ENCODE measurements at places on chromosomes 3 and 15. TPM values are rescaled to one million over a fixed set of nuclear protein-coding genes. Genes with fewer than 3 reads are reported as not detected.

BFSP2 gene
- not detected for total RNA-seq

GRCh38 chr3:167110901-167111300, 269.2 kb downstream of the ZBBX start:
- no peak for DNase-seq

DNA sequence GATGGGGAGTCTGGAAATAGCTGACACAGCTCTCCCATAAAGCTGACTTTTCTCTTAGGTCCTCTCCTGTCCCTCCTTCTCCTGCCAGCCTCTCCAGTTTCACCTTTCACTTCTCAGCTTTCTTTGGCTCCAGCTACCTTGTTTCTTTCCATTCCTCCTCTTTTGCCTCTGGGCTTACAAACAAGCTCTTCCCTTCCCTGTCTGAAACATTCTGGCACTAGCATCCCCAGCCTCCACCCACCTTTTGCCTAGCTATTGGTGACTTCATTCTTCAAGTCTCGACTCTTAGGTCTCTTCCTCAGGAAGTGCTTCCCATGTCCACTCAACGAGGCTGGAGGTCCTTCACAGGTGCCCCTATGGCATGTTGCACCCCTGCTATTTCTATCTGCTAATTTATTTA, 20.5 kb upstream of the AVEN start:
- no peak for DNase-seq

ECE2 gene
- 0.20 TPM for total RNA-seq

GRCh38 chr15:31062911-31063310, 38.6 kb downstream of the TRPM1 start:
- DNase-seq = no peak

- no peak for DNase-seq
These were observed 103.9 kb downstream of the LRIG1 start for GRCh38 chr3:66396888-66397287.

- DNase-seq = peak; percentile 61
These were observed 10.8 kb upstream of the FANCD2 start for GRCh38 chr3:10015461-10015904.

DNA sequence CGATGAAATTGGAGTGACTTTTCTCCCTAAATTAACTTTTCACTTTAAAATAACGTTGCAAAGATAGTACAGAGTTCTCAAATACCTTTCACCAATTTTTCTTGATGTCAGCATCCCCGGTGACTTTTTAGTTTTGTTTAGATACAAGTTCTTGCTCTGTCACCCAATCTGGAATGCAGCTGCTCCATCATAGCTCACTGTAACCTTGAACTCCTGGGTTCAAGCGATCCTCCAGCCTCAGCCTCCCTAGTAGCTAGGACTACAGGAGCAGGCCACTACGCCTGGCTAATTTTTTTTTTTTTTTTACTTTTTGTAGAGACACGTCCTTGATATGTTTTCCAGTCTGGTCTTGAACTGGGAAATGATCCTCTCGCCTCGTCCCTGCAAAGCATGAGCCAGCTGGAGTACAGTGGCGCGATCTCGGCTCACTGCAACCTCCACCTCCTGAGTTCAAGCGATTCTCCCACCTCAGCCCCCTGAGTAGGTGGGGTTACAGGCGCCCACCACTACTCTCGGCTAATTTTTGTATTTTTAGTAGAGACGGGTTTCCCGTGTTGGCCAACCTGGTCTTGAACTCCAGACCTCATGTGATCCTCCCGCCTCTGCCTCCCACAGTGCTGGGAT, 747 bp downstream of the NSUN3 start:
- no peak for DNase-seq

SMCO1 gene
- not detected for total RNA-seq

DNA sequence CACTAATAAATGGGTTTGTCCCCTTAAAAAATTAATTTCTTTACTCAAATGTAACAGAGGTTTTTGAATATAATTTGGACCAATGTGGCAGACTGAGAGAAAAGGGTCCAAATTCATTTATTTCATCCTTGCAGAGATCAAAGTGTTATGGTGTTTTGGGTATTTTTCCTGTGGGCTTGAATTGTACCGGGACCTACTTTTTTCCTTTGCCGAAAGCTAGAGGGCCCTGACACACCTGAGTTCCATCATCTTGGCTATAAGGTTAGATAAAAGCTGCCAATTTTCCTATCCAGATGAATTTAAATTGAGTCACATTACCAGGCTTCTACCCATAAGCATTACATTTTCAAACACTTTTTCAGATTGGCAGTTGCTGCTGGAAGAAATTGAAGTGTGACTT, 908 bp downstream of the CCNB2 start:
- no peak for DNase-seq

GRCh38 chr15:57356636-57357035, 19.7 kb upstream of the CGNL1 start:
- no peak for DNase-seq

GABRR3 gene
- total RNA-seq = not detected

DNA sequence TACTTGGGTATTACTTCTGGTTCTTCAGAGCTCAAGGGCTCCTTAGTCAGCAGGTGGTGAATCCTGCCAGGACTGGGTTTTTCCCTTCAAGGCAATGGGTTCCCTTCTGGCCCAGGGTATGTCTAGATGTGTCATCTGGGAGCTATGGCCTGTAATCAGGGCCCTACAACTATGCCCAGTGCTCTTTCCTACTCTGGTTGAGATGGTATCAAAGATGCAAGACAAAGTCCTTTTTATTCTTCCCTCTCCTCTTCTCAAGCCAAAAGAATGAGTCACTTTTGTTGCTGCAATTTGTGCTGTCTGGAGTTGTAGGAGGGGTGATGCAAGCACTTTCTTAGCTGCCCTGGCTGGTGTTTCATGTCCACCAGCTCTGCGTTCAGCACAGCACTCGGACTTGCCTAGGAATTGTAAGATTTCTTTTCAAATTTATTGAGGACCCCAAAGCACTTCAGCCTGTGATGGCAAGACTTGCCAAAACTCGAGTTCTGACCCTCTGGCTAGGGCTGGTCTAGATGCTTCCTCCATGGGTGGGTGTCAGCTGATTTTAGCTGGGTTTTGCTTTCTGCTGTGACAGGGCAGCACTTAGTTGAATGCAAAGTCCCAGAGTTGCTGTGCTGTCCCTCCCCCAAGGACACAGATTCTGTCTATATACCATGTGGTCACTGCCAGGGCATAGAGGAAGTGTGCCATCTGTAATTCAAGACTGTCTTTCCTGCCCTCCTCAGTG, 129.2 kb upstream of the CBLB start:
- no peak for DNase-seq

DNA sequence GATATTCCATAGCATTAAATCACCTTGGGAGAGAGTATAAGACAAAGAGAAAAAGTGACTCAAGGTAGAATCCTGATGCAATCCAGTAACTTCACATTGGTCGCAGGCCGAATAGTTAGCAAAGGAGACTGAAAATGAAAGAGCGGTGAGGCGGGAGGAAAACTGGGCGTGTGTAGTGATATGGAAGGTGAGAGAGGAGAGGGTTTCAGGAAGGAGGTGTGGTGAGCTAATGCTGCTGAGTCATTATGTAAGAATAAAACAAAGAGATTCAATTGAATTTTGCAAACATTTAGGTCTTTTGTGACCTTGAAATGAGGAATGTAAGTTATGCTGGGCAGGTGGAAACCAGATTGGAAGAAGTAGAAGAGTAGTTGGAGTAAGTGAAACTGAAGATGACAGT, 235.3 kb downstream of the C3orf38 start:
- no peak for DNase-seq

ARL6 gene
- total RNA-seq = 2.2 TPM

- no peak for DNase-seq
These were observed 64.4 kb downstream of the LINGO1 start for GRCh38 chr15:77568014-77568972.

DNA sequence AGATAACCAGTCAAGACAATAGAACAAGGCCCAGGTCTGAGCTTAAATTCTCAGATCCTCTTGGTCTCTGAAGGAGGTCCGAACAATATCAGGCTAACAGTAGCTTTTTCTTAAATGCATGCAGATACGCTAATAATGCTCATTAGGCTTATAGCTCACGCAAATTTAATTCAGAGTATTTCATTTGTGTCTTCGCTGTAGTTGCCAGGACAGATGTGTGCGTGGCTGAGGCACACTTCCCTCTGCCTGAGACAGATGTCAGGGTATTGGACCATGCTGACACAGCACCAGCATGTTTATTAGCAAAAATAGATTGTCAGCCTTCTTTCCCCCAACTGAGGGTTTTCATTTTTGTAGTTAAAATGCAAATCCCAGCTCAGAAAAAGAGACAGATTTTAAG, 102.9 kb upstream of the BFSP2 start:
- DNase-seq = no peak

CLDN18 gene
- not detected for total RNA-seq

UROC1 gene
- not detected for total RNA-seq

UBE2E2 gene
- total RNA-seq = 5.5 TPM

- DNase-seq = peak; percentile 48
These were observed 989 bp upstream of the PPIB start for GRCh38 chr15:64163659-64164362.

DNA sequence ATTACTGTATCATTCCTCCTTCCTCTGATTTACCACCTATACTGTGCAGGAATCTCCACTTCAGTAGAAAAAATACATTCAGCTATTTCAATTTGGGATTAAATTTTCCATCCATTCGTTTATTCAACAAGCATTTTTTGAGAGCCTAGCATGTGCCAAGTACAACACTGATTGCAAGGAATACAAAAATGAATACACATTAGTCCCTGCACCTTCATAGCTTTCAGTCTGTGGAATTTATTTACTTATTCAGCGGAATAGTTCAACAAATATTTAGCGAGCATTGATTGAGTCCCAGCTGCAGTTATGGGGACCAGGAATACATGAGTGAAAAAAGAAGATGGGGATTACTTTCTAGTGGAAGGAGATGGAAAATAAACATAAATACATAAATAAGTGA, 606.8 kb upstream of the TBL1XR1 start:
- no peak for DNase-seq

DNA sequence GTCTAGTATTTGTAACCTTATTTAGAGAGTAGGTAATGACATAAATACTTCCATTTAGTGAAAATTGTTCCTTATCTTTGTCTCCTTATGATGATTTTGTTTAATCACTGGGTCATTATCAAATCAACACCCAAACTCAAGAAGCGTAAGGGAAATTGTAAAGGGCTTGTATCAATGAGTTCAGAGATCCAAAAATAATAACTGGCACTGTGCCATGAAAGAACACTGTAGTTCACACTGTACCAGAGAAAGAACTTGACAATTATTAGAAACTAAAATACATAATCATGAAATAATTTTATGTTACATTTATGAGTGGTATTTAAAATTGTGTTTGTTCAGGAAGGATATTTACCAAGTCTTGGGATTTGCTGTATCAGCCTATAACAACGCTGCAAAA, 895.4 kb downstream of the FHIT start:
- DNase-seq = no peak

DNA sequence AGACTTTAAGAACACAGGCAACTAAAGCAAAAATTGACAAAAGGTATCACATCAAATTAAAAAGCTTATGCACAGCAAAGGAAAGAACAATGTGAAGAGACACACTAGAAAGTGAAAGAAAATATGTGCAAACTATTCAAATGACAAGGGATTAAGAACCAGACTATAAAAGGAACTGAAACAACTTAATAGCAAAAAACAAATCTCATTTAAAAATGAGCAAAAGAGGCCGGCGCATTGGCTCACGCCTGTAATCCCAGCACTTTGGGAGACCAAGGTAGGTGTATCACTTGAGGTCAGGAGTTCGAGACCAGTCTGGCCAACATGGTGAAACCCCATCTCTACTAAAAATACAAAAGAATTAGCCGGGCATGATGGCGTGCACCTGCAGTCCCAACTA, 14.4 kb downstream of the NGLY1 start:
- DNase-seq = no peak

GRCh38 chr15:71548401-71548807, 261.9 kb upstream of the NR2E3 start:
- no peak for DNase-seq

DNA sequence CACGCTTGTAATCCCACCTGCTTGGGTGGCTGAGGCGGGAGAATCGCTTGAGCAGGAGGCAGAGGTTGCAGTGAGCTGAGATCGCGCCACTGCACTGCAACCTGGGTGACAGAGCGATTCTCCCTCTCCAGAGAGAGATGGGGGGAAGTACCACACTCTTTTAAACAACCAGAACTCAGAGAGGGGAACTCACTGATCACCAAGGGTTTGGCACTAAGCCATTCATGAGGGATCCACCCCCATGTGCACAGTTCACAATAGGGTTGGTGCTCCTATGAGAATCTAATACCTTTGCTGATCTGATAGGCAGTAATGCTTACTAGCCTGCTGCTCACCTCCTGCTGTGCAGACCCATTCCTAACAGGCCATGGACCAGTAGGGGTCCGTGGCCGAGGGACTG, 51.6 kb downstream of the QTRT2 start:
- no peak for DNase-seq

- no peak for DNase-seq
These were observed 5.8 kb downstream of the PRKCD start for GRCh38 chr3:53166781-53167291.

PIK3CB gene
- total RNA-seq = 55.9 TPM

SCN11A gene
- total RNA-seq = 0.12 TPM

WDR93 gene
- not detected for total RNA-seq

GRCh38 chr15:39100106-39100660, 480.7 kb upstream of the THBS1 start:
- DNase-seq = no peak

DNA sequence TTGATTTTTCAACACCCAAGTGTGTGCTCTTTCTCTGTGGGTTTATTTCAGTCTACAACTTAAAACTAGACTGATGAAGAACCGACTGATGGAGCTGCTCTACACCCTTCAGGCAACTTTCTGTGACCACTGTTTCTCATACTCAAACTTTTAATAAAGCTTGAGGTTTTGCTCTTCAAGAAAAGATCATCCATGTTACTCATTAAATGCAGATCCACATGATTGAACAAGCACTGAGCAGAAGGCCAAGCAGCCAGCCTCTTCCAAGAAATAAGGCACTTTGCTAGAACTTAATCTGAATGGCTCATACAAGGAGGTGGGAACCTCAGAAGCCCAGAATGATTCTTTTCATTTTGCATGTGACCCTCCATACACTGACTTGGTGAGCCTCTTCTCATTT, 8.7 kb downstream of the SLC27A2 start:
- DNase-seq = no peak

- no peak for DNase-seq
These were observed 37.3 kb downstream of the USF3 start for GRCh38 chr3:113659101-113659541.

DNA sequence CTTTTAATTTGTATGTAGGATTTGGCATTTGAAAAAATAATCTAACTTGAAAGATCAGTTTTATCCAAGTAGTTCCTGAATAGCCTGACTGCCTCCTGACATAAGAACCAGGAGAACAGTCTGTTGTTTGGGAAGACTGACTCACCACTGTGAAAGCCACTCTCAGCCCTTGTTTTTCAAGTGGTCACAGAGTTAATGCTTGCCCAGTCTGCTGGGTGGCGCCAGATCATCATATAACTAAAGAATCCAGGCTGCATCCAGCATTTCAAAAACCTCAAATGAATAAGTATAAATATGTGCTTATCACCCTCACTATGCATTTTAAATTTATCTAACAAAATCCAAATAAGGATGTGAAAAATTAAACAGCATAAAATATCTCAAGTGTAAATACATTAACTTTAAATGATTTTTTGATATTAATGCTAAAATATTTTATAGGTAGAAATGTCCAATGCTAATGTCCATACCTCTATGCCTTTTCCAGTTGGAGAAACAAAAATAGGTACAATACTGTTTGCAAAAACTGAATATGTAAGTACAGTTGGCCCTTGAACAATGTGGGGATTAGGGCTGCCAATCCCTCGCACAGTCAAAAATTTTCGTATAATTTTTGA, 26.9 kb upstream of the ZBBX start:
- no peak for DNase-seq

CCDC39 gene
- not detected for total RNA-seq

Data from left colon (tissue), 2 donors.